ENCODE measurements at places on chromosomes 16 and 17.

DNA sequence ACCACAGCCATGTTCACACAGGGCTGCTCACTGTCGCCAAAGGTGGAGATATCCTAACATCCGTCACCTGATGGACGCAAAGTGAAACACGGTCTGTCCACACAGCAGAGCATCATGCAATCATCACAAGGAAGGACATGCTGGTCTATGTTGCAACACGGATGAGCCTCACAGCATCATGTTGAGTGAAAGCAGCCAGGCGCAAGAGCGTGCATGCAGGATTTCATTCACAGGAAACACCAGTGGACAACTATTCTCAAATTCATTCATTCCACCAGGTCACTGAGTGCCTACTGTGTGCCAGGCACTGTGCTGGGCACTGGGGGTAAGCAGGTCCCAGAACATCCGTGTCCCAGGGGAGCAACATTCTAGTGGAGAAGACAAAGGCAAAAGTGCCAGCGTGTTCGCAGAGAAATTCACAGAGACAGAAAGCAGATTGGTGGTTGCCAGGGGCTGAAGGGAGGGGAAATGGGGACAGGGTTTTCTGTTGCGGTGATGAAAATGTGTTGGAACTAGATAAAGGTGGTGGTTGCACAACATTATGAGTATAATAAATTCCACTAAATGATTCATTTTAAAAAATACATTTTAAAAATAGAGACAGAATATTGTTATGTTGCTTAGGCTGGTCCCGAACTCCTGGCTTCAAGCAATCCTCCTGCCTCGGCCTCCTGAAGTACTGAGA is 22.7 kb upstream of the KCNJ12 start:
- DNase-seq = no peak

GRCh38 chr17:64254755-64255154 is 8.3 kb downstream of the TEX2 start:
- DNase-seq = no peak

GRCh38 chr17:14590459-14591250 is 289.8 kb downstream of the HS3ST3B1 start:
- no peak for DNase-seq

GRCh38 chr16:13680021-13680889 is 239.7 kb upstream of the ERCC4 start:
- DNase-seq = no peak

- DNase-seq = peak; percentile 15
Measured at GRCh38 chr17:67718325-67718941, 697 bp downstream of the NOL11 start.

Data from activated T-helper 1 cell treated with anti-CD3 and anti-CD28 coated beads, Interleukin-2, amount 50 U/mL, for 16 hours (primary cell).